Epithelial cell of esophagus (primary cell): ENCODE measurements at places on chromosomes 12 and 14.
A peak's percentile ranks its signal among the peaks of the same experiment; 100 is the strongest.

GRCh38 chr12:121543786-121544185, 37.0 kb downstream of the KDM2B start:
- DNase-seq, result no peak

GRCh38 chr12:53586745-53587144, 39.4 kb downstream of the ATF7 start:
- peak; percentile 18 for DNase-seq

- peak; percentile 31 for DNase-seq
These were observed 110.5 kb downstream of the ERGIC2 start for GRCh38 chr12:29270446-29270845.

DNA sequence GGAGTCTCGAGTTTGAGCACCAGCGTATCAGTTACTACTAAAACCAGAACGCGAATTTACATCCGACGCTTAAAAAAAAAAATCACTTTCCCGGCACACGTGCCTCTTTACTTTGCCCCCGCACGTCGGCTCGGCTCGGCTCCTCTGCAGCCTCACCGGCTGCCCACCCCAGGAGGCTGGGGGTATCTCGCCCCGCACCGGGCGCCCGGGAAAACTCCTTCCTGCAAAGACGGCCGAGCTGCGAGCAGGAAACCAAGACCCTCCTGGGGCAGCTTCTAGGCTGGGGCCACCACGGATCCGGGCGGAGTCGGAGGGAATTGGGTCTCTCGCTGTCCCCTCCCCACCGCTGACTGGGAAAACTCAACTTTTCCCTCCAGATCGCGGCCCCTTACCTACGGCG, 610 bp downstream of the VSIG10 start:
- no peak for DNase-seq

GRCh38 chr14:75910048-75910447, 71.7 kb downstream of the TGFB3 start:
- DNase-seq, result no peak

GRCh38 chr14:71430321-71430677, 501.9 kb upstream of the RGS6 start:
- no peak for DNase-seq

- DNase-seq, result no peak
These were observed 312 bp downstream of the CDCA3 start for GRCh38 chr12:6850796-6851152.

DNA sequence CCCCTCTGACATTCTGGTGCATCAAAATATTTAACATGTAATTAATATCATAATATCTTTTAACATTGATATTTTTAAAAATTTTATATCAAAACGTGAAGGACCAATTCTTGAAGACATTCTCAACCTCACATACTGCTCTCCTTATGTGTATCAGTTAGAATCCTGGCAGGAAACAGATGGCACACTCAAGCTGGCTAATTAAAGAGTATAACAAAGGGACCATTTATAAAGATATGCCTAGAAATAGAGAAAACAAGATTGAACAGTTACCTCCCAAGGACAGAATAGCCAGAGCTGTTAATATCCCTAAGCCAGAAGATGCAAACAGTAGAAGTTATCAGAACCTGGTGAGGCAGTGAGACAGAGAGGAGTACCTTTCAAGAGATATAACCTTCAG, 368.7 kb downstream of the NELL2 start:
- no peak for DNase-seq

GRCh38 chr14:81537193-81537592, 3.5 kb upstream of the SEL1L start:
- peak; percentile 10 for DNase-seq

DNA sequence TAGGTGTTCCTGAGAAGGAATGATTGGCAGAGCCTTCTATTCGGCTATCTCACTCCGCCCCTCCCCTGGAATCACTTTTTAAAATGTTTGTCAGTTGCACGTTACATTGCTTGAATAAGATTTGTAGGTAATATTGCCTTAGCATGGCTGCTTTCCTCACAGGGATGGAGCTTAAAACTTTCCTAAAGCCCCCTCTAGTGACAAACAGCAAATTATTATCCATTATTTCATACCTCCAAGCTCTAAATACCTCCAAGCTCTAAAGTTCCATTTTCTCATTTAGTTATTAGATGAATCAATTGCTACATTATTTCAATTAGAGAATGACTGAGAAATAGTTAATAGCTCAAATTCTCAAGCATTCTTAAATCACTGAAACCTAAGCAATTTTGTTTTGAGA, 5.1 kb upstream of the SPATA7 start:
- DNase-seq, result peak; percentile 17

- DNase-seq, result peak; percentile 97
These were observed 11.8 kb downstream of the COPS7A start for GRCh38 chr12:6735448-6736191.

DNA sequence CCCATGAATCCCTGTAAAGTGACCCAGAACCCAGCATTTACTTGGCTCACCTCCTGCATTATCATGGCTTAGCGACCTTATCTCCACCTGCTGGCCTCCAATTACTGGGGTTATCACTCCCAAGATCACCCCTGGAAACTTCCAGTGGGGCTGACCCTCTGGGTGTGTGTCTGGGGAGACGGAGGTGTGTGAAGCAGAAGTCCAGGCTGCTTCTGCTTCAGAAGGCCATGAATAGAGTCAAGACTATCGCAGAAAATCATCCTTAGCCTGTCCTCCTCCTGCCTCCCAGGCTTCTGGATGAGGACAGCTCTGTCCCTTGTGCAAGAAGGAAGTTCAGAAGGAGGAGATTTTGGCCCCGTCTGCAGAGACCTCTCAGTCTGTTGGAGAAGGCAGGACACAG, 408 bp upstream of the KRT72 start:
- DNase-seq, result no peak

GRCh38 chr14:83184531-83184930, 1650.9 kb upstream of the SEL1L start:
- DNase-seq, result peak; percentile 74

GRCh38 chr12:67517181-67517887, 131.2 kb upstream of the DYRK2 start:
- peak; percentile 98 for DNase-seq

DNA sequence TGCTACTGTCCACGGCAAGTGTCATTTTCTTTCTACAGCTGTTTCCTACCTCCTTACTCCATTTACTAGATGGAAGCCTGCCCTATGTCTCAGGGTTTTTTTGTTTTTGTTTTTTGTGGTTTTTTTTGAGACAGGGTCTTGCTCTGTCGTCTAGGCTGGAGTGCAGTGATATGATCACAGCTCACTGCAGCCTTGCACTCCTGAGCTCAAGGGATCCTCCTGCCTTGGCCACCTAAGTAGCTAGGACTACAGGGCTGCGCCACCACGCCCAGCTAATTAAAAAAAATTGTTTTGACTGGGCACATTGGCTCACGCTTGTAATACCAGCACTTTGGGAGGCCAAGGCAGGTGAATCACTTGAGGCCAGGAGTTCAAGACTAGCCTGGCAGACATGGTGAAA, 14.7 kb downstream of the TUBA1A start:
- DNase-seq, result no peak

DNA sequence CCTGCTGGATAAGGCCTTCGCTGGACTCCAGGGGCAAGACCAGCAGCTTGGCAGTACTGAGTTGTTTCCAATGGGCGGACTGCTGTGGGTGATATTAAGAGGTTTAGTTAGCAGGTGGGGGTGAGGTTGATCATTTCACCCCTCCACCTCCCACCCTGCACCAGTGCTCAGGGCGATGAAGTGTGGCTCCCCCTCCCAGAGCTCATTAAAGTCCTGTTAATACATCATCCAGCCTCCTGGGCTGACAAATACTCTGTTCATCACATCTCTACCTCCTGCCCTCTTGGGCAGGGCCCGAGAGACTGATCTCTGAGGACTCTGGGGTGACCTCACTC, 2.4 kb upstream of the FIGNL2 start:
- no peak for DNase-seq

GRCh38 chr12:21638054-21638891, 19.4 kb downstream of the LDHB start:
- no peak for DNase-seq

DNA sequence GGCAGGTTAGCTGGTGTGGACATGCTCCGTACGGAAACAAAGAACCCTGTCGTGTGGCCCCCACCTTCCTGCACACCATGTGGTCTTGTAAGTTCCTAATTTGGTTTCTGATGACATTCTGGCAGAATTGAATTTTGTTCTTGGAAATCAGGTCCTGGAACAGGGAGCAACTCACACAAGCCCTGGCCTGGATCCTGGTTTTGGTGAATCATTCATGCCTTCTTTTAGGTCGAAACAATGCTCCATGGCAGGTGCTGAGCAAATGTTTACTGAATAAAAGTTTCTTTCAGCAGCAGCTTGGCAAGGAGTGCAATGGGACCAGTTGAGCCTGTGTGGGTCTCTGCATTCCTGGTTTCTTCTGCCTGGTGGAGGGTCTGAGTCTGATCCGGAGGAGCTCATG, 978.4 kb downstream of the BCL11B start:
- peak; percentile 79 for DNase-seq

DNA sequence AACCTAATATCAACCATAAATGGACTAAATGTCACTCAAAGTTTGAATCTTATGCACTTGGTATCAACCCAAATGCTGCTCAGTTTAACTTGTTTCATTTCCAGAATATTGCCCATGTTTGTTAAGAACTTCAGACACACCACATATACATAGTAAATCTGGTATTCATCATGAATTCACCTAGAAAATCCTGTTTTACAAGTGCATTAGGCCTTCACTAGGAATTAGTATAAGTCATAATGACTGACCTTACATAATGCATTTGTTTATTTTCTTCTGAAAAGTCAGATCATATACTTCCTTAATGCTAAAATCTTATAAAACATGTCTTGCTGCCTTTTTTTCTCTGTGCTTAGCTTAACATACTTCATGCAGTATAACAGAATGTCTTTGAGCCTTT, 66.1 kb downstream of the ABCD2 start:
- DNase-seq, result peak; percentile 71

DNA sequence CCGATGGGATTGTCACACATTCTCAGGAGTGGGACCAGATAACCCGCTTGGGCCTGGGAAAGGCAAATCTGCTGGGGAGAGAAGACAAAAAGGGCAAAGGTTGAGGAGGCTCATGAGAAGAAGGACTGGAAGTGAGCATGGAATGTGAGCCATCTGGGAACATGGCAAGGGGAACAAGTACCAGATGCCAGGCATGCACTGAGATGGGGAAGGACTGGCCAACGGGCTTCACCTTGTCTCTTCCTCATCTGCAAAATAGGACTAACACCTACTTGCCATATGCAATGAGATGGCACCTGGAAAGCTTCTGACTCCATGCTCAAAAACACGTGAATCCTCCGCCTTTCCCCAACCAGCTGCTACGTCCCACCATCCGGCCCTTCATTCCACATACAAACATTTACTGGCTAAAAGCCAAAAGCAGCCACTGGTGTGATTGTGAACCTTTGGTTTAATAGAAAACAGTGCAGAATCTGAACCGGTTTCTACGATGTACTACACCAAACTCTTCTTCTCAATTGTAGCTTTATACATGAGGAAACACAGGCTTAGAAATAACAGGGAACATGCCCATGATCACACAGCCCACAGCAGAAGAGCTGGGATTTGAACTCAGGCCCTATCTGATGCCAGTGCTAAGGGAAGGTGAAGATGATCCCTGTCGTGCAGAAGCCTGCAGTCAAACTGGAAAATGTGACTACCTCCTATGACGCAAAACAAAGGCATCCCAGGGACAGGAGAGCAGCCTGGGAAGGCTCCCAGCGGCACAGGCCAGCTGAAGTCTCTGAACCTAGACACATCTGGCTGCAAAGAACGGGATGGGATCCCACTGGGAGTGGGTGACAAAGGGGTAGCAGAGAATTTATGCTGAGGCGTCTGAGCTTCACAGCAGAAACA, 112.1 kb downstream of the TTC7B start:
- no peak for DNase-seq

DNA sequence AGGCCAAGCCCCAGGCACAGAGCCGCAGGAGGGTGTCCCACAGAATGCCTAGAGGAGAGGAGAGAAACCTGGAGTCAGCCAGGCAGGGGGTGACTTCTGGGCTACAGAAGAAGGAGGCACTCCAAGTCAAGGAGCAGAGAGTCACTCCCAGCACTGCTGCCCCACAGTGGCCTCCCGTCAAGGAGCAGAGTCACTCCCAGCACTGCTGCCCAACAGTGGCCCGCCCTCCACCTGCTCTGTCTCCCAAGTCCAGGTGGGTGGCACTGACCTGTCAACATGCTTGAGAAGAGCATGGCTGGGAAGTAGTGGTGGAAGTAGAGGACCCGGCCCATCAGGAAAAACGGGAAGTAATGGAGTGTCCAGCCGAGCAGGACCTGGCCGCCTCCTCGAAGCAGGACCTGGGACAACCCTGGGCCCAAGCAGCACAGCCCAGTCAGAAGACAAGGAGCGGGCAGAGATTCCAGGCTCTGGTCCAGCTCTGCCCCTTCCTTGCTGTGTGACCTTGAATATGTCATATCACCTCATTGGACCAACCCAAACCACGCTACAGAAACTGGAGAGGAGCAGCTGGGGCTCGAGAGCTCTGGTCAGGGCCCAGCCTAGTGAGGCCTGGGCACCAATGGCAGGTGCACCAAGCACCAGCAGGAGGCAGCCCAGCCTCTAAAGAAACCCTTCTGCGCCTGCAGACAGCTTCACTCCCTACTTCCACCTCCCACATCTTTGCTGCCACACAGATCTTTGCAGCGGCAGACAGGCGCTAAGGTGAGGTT, 7.6 kb upstream of the NGB start:
- DNase-seq, result no peak

GRCh38 chr12:63978519-63978918, 134.0 kb downstream of the SRGAP1 start:
- peak; percentile 93 for DNase-seq

DNA sequence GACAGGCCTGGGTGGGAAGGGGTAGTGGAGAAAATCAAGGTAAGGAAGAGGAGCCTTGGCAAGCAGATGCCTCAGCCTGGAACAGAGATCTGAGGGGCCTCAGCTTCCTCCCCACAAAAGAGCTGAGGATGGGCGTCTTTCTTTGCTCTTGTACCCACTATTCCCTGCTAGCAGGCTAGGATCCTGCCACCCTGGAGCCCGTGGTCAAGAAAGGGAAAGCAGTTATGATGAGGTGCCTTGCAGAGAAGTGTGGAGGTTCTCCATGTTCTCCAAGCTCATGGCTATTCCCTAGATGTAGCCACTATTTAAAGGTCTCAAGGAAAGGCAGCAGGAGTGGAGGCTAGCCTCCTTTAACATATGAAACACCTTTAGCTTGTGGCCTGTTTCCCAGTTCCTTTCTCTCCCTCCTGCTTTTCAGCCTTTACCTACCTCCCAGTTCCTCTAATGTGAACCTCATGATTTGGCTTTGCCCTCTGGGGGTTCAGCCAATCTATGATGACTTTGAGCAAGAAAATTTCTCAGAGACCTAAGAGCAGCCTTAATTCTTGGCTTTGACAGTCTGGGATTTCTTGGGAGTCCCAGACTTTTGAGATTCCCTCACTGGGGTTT, 1.1 kb downstream of the IKZF4 start:
- DNase-seq, result no peak

- DNase-seq, result peak; percentile 72
These were observed 60.2 kb upstream of the FERMT2 start for GRCh38 chr14:53011053-53011462.

DNA sequence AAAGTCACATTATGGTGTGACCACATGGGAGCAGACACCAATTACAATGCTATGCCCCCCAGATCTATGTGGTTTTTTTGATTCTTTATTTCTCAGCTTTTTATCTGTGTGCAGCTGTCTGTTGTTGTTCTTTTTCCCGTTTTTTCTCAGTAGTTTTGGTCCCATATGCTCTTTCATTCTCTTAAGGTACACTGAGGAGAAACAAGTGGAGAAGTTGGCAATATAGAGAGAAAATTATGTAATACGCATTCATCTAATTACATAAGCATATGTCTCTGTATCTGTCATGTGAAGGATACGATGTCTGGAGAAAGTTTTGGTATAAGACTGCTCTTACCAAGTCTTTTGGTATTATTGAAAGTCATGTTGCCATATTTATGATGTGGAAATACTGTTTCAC, 819.0 kb downstream of the NRXN3 start:
- DNase-seq, result no peak

- no peak for DNase-seq
These were observed 2.4 kb upstream of the CRIP1 start for GRCh38 chr14:105484069-105484996.
